ENCODE measurements at places on chromosomes 3 and 15. TPM values are rescaled to one million over a fixed set of nuclear protein-coding genes. Genes with fewer than 3 reads are reported as not detected.

DNA sequence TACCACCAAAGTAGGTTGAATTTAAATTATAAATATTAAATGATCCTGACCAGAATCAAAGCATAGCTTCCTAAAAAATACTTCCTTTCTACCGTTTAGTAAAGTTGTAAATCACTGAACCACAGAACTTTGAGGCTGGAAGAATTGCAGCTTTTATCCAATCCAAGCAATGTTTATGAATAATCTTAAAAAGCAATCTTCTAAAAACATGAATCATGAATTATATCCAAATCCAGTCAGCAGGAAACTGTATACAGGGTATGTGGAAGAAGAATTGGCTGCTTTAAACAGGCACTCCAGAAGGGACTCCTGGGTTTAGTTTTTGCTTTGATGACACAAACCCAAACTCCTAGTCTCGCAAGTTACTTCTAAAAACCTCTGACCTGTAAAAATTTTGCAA, 30.2 kb downstream of the HEG1 start:
- DNase-seq = no peak

RPL4 gene
- total RNA-seq = 4,509 TPM

- DNase-seq = no peak
Measured at GRCh38 chr3:69016102-69016501, 2.6 kb upstream of the EOGT start.

DNA sequence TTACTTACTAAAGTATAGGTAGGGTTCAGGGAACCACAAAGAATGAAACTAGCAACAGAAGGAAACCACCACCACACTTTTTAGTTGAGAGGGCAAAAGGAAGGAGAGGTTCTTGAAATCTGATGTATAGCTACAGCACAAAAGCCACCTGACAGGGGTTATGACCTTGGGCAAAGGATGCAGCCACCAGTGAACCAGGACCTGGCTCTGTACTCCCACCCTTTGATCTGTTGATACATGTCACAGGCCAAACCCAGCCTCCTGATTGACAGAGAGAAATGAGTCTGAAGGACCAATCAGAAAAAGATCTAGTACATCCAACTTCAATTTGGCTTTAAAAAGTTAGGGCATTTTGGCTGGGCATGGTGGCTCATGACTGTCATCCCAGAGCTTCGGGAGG, 20.0 kb upstream of the BLM start:
- no peak for DNase-seq

CHST2 gene
- 2.9 TPM for total RNA-seq

- no peak for DNase-seq
Measured at GRCh38 chr15:66483131-66483566, 14.4 kb downstream of the SNAPC5 start.

All from bronchial epithelial cell (primary cell).